ENCODE measurements at places on chromosomes 3 and 15.
A peak's percentile ranks its signal among the peaks of the same experiment; 100 is the strongest.

DNA sequence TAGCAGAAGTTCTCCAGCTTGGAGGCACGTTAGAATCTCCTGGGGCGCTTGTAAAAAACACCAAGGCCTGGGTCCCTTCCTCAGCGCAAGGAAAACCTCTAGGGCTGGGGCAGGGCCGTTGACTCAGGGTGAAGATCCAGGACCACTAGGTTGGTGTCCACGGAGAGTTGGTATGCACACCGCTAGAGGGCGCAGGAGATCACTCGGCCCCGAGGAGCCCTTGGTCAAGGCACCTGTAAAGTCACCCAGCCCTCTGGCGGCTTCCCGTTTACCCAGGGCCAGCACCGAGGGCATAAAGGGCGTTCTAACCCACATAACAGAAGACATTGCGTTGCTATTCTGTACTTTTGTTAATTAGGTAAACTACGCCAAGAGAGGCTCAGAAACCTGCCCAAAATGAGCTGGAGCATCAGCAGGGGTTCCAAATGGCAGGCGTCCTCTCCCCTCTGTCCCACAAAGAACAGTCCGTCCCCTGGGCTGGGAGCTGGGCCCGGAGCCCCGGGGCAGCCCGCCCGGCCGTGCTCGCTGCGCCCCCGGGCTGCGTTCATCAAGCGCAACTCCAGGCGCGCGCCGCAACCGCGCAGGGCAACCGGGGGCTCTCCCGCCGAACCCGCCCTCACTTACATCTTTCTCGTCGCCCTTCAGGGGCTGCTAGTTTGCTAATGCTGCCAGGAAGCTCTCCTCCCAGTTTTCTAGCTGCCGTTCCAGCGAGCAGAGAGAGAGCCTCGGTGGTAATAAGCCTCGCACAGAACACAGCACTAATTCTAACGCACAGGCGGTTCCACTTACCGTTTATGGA, 332.1 kb downstream of the ARRDC4 start:
- peak; percentile 32 for DNase-seq

DNA sequence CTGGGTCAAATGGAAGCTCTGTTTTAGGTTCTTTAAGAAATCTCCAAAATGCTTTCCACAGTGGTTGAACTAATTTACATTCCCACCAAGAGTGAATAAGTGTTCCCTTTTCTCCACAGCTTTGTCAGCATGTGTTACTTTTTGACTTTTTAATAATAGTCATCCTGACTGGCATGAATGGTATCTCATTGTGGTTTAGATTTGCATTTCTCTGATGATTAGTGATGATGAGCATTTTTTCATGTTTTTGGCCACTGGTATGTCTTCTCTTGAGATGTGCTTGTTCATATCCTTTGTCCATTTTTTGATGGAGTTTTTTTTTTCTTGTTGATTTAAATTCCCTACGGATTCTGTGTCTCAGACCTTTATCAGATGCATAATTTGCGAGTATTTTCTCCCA, 745.0 kb upstream of the BCHE start:
- peak; percentile 86 for DNase-seq

- no peak for DNase-seq
These were observed 249.6 kb downstream of the TLE3 start for GRCh38 chr15:69848096-69848495.

GRCh38 chr3:159123877-159124276, 322.0 kb downstream of the MFSD1 start:
- DNase-seq = no peak

DNA sequence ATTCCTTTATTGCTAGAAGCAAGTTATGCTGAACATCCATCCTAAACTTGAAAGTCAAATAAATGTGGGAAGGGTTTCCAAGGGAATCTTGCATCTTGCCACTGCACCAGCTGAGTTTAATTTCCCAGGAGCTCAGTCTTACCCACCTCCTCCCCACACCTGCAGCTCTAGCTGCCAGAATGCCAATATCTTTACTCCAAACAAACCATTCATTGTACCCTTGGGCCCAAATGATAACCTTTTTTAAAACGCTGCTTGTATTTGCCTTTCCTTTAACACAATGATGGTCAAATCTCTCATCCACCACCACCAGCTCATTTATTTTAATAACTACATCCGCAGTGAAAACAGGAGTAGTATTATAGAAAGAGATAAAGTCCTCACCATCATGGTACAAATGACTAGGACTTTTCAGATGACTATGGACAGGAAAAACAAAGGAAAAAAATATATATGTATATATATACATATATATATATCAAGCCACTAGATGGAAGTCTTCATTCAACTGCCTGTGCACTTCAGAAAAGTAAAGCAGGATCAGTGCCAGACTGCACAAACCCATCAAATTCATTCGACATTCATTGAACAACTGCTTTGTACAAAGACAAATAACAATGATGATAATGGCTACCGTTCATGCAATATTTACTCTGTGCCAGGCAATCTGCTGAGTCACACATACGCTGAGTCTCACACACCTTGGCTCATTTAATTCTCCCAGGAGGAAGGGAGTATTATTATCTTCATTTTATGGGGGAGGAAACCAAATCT, 44.0 kb downstream of the BFSP2 start:
- DNase-seq = peak; percentile 23

DNA sequence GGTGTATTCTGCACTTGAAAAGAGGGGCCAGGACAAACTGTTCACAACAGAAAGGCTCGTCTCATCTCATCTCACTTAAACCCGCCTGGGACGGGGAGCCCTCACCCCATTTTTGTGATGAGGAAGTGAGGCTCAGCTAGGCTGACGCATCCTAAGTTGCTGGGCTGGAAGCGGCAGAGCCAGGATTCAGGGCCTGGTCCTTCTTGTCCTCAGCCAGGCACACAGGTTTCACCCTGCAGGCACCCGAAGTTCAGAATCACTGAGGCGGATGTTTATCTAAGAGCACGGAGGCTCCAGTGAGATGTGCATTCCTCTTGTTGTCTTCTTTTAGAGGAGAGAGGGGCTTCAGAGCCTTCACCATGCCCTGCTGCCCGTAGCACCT, 51.1 kb upstream of the PLXNA1 start:
- DNase-seq = no peak

- DNase-seq = no peak
These were observed 71.0 kb downstream of the ATP10A start for GRCh38 chr15:25792128-25792527.

- DNase-seq = no peak
These were observed 50.2 kb upstream of the CCR4 start for GRCh38 chr3:32901005-32901932.

DNA sequence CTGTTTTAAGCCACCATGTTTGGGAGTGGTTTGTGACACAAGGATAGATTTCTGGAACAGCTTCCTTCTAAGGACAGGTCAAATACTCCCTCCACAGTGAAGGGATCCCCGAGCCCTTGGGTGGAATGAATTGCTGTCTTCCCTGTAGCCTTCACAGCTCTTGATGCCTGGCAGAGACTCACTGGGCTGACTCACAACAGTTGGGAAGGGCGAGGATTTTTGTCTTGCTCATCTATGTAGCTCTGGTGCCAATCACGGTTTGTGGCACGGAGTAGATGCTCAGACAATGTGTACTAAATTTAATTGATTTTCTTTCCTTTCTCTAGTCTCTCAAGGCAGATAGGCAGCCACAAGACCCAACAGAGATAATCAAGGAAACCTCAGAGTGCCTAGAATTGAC, 27.0 kb downstream of the CRYGS start:
- DNase-seq = no peak

DNA sequence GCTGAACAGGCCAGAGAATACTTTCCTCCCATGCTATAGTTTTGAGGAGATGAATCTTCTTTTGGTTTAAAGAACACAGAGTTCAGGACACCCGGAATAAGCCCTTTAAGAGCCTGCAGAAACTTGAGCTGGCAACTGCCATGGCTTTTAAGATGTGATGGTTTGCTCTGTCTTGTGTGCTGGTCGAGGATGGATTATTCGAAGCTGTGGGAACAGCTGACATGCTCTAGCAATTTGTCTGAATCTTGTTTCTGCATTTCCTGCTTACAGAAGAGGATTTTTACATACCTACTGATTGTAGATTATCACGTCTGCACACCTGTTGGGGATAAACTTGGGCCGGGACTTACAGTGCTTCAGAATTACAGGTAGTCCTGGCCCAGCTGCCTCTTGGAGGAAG, 396.9 kb downstream of the LRTM1 start:
- DNase-seq = no peak

DNA sequence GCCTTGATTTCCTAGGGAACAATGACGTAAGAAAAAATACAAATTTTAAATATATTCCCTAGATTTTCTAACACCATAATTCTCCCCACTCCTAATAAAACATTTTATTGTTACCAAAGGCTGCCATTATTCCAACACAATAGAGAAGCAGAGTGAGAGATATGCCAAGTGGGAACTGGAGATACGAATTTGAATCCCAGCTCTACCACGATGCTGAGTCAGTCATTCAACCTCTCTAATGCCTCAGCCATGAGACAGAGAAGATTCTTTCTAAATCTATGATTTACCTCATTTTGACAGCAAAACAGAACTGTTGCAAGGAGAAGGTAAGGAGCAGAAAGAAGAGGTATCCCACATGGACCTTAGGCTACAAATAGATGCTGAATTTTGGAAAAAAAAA, 112.5 kb downstream of the IGF2BP2 start:
- peak; percentile 44 for DNase-seq

DNA sequence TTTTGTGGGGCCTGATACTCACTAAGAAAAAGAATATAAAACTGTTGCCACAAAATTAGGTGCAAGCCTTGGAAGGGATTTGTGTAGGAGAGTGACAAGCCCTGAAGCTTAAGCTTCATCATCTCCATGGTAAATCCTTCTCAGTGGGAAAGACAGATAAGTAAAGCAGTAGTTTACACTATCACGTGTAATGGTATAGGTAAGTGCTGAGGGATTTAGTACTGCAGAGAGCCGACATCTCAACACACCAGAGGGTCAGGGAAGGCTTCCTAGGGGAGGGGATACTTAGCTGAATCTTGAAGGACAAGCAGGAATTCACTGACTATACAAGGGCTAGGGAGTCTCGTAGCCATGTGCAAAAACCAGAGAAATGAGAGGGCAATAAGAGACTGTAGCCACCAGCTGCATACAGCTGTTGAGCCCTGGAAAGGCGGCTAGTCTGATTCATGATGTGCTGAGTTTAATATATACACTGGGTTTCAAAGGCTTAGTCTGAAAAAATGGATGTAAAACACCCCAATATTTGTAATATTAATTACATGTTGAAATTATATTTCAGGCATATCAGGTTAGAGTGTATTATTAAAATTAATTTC, 11.1 kb downstream of the SLC24A1 start:
- no peak for DNase-seq

- DNase-seq = peak; percentile 88
These were observed 8.7 kb upstream of the SEMA3B start for GRCh38 chr3:50260027-50260941.

GRCh38 chr3:21041621-21042020, 709.4 kb downstream of the ZNF385D start:
- DNase-seq = no peak

- DNase-seq = peak; percentile 64
These were observed 95.1 kb downstream of the LRIG1 start for GRCh38 chr3:66405701-66406091.

DNA sequence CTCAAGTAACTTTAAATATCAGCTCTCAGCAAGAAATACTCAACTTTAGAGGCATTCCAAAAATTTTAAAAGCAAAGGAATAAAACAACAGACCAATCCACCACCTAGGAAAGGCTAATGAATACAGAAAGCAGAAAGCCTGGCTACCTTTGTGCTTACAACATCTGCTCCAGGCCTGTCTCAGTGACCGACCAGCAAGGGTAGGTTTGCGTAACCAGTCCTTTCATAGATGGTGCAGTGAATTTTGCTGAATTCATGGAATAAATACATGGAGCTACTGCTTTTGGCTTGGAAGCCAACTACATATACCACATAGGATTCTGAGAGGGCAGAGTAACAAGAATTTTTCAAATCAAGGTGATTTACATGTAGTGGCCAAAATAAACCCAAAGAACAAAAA, 27.2 kb downstream of the ETV5 start:
- no peak for DNase-seq

DNA sequence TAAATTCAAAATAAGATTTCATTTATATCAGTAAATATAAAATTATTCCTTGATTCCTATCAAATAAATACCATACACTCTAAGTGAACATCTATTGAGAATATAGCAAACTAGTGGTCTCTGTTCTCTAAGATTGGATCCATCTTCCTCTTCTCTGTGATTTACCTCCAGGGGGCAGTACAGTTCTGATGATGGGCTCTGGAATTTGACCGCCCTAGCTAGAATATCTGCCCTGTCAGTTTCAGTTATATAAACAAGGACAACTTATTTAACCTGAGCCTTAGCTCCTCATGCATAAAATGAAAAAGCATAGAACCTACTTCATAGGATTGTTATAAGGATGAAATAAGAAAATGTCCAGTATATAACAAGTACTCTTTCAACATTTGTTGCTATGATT, 171.1 kb upstream of the CCDC54 start:
- peak; percentile 55 for DNase-seq

DNA sequence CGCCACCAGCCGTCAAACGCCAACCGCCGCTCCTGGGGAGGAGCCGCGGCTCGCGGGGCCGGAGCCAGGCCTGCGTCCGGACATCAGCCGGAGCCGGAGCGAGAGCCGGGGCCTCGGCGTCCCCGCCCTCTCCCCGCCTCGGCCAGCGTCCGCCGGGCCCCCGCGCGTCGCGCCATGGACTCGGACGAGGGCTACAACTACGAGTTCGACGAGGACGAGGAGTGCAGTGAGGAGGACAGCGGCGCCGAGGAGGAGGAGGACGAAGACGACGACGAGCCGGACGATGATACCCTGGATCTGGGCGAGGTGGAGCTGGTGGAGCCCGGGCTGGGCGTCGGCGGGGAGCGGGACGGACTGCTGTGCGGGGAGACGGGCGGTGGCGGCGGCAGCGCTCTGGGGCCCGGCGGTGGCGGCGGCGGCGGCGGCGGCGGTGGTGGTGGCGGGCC, 359 bp downstream of the ARIH1 start:
- DNase-seq = no peak

GRCh38 chr3:106022913-106023312, 154.1 kb upstream of the CBLB start:
- DNase-seq = peak; percentile 44

GRCh38 chr3:128709038-128709437, 16.9 kb upstream of the RAB7A start:
- DNase-seq = no peak

- DNase-seq = no peak
These were observed 66.1 kb upstream of the RORA start for GRCh38 chr15:61295239-61295638.

GRCh38 chr3:149089395-149089794, 3.1 kb upstream of the HLTF start:
- no peak for DNase-seq

GRCh38 chr15:76963596-76963995, 31.3 kb upstream of the PSTPIP1 start:
- DNase-seq = no peak

- peak; percentile 99 for DNase-seq
These were observed 11.2 kb downstream of the C3orf52 start for GRCh38 chr3:112097378-112097777.

DNA sequence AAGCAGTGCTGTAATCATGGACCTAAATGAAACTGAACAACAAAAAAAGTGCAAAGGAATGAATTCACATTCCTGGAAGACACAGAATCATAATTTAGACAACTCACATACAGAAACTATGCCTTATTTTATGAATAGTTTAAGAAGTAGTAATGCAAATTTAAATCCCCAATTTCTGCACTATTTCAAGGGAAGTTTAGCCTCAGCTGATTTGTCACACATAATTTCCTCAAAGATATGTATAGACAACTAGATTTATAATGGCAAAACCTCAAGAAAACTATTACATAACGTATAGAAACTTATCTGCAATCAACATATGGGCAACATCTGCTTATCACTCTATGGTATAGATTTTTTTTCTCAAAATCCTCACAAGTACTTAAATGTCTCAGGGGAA, 7.8 kb upstream of the PTX3 start:
- DNase-seq = peak; percentile 39

GRCh38 chr3:55486857-55487380, at the start of gene WNT5A:
Gene WNT5A, minus strand, starts transcription at chr3:55487306. Its CDS starts 321 bp downstream, at chr3:55486985.
- DNase-seq = peak; percentile 69
